ENCODE measurements at places on chromosomes 6 and 20. TPM values are rescaled to one million over a fixed set of nuclear protein-coding genes. Genes with fewer than 3 reads are reported as not detected.

GRCh38 chr6:14748679-14749078 lies 497.2 kb upstream of the JARID2 start:
- DNase-seq = no peak

DNA sequence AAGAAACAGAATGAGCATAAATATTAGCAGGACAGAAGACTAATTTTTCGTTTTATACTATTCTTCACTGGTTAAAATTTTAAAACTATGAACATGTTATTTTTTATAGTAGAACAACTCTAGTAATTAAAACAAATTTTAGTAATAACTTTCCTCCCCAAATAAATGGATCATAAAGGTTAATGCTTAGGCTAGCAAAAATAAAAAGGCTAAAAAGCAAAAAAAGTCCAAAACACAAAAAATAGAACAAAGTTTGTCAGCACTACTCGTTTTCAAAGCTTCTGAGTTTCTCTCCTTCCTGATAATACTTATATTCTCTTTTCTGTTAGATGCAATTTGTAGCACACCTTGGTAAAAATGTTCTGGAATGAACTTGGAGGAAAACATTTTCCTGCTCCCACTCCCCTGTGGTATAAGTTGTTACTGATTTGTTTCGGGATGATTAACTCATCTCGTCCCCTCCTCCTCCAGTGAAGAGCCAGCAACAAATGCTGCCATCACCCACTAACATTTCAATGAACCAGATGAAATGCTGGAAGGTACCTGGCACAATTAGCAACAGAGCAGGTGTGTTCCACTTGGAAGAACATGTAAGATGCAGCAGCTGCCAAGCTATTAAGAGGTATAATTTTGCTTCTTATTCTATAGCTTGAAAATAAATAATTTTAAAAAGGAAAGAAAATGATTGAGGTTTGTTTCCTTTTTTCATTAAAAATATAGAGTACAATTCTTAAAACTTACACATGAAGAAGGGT lies 130.5 kb downstream of the MYB start:
- DNase-seq = no peak

DNA sequence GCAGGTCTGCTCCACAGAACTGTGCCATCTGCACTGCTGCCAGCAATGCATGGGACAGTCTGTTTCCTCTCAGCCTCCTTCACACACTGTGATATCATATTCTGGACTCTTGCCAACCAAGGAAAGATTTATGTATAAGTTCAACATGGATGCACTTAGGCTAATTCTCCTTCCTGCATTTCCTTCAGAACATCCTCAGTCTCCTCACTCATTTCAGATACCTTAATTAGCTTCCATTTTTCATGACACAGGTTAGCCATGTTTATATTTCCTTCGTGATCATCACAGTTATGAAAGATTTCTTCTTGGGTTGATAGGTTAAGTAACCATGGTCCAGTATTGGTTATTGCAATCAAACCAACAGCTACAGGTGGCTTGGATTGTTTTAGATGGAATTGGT lies 46.4 kb upstream of the DDR1 start:
- no peak for DNase-seq

- no peak for DNase-seq
Observed at GRCh38 chr20:12965212-12965869, 43.4 kb upstream of the SPTLC3 start.

ATXN1 gene
- 85.5 TPM for total RNA-seq
